ENCODE measurements at places on chromosomes 6 and 20.

GRCh38 chr6:47788498-47788884 is 6.7 kb downstream of the OPN5 start:
- no peak for ATAC-seq

GRCh38 chr6:112044856-112045255 is 9.0 kb upstream of the CCN6 start:
- ATAC-seq: no peak

- ATAC-seq: no peak
Measured at GRCh38 chr20:15654208-15654649, 919.0 kb downstream of the KIF16B start.

DNA sequence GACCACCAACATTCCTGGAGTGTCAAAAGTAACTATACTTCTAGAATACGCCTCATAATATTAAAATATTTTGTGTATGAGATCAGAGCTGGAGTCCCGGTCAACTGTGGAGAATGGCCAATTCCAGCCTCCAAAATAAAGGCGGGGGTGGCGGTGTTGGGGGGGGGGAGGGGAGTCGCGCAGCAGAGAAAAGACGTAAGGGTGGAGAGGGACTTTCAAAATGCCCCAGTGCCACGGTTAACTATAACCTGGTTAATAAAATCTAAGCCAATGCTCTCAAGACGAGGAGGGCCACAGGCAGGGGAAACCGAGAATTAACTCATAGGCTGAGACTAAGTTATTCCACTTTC is 1.3 kb downstream of the NUP153 start:
- peak; percentile 27 for ATAC-seq

GRCh38 chr20:35243986-35244385 is 17.5 kb downstream of the MMP24 start:
- ATAC-seq: no peak

DNA sequence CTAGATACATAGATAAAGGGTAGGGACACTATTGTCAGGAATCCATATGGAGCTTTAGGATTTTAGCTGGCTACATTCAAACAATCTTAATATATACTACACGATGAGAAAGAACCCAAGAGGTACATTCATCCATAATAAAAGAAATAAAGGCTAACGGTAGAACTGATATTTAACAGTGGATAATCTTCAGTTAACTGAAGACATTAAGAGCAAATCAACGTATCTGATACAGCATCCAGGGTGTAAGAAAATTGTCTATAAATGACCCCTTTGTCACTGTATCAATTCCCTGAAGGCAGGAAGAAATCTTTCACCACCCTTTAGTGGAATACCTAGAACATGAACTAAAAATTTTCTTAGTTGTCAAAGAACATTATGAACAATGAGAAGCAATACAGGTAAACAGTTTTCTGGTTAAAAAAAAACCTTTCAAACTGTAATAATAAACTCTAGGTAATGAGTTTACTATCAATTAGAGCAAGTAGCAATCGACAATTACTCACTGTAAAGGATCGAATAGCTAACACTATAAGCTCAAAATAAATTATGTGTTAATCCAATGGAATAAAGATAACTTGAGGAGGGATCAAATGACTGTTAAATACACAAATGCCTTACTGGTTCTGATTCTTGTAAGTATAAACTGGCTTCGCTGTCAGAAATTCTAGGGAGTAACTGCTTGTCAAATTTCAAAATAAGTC is 11.8 kb downstream of the ROMO1 start:
- ATAC-seq: no peak

DNA sequence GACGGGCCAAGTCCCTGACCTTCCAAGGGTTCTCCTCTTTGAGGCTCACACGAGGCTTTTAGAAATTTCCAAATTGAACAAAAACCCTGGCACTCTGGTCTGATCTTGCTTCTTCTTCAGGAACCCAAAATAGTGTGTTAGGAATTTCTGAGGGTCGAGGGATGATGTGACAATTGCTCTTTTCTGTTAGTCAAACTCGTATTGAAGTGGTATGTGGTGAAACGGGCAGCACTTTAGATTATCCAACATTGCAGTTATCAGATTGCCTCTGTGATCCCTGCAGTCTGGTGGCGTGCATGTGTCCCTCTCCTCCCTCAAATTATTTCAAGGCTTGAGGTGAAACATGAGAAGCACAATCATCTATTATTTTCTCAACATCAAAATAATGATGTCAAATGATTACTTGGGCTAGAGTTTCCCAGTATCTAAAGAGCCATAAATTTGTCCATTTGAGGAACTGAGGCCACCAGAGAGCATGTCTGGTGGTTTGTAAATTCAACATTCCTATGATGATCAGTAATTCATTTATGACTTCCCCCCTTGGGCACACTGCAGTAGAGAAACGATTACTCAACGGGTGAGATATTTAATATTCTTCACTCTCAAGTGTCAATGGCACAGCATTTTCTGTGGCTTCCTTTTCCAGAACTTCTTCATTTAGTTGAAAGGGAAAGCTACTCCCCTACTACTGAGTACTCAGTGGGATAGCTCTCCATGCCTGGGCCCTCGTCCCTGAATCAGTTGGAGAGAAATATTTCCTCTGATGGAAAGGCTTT is 308.6 kb upstream of the MAP3K7 start:
- no peak for ATAC-seq

GRCh38 chr20:10856237-10857015 is 182.6 kb upstream of the JAG1 start:
- ATAC-seq: no peak

GRCh38 chr20:17179840-17180239 is 47.0 kb upstream of the PCSK2 start:
- ATAC-seq: no peak

DNA sequence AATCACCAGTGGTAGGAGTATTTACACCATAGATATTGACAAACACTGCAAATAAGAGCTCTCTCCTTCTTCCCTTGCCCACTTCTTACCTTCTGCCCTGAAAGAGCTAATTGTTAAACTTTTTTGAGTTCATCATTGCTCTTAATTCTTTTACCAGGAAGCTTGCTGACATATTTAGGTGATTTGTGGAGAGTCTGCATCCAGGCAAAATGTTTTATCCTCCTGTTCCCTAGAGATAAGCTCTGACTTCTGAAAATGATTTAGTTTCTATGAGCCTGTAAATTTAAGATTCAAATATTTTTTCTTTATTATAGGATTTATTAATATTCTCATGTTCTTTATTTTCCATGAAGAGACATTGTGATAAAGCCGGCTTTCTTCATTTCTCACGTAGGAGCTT is 81.5 kb downstream of the ADGRB3 start:
- no peak for ATAC-seq

GRCh38 chr6:152723398-152723797 is 25.7 kb downstream of the MYCT1 start:
- no peak for ATAC-seq

GRCh38 chr6:90298459-90299053 is 1.9 kb upstream of the BACH2 start:
- ATAC-seq: no peak

DNA sequence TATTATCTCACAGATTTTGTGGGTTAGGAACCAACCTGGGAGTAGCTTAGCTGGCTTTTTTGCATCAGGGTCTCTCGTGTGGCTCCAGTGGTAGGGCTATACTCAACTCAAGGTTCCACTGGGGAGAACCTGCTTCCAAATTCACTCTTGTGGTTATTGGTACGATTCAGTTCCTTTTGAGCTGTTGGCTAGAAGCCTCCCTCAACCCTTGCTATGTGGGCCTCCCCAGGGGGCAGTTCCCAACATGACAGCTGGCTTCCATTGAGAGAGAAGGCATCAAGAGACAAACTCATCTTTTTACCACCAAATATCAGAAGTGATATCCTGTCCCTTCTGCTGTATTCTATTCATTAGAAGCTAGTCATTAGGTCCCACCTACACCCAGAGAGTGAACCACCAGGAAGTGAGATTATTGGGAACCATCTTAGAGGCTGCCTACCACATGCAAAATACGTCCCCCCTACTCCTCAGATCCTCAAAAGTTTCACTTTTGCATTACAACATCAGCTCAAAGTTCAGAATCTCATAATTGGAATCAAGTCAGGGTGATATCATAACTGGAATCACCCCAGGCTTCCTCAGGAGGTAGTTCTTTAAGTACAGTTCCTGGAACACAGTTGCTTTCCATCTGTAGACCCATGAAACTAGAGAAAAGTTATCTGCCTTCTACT is 30.9 kb downstream of the MKKS start:
- no peak for ATAC-seq

DNA sequence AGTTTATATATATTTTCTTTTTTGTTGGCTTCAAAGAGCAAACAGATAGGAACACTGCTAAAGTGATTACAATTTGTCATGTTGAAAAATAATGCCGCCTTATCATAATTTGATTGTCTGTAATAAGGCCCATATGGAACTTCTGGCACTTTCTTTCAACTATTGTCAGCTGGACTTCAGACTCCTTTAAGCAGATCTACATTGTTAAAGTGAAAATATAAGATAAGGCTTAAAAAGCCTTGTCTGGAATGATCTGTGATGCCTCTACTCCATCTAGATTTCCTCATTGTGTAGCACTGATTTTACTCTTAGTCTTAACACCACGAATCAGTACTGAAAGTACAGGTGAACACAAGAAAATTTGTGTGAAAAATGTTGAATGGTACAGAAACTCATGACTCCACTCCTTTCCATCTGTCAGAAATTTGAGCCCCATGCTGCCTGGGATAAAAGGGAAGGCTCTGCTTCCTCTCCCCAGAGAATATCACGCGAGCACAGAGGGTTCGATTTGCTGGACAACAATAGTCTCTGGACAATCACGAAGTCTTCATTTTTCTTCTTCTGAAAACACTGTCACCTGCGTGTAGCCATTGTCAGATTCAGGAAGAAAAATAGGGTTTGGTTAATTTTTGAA is 56.0 kb downstream of the BCAS1 start:
- no peak for ATAC-seq

GRCh38 chr6:15937602-15938001 is 191.3 kb upstream of the MYLIP start:
- no peak for ATAC-seq

DNA sequence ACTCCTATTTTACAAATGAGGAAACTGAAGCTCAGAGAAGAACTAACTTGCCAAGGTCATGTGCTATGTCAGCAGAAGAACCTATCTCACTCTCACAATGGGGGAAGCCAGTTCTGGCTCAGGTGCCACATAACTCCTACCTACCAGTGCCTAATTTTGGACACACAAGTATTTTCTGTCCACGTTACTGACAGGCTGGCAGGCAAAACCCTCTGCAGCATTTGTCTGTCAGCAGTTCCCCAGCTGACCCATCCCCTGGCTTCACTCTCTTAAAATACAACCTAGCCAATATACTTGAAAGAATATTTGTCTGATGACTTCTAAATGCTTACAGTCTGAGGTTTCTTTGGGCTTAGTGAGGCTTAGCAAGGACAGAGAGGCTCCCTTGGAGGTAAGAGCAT is 15.5 kb downstream of the GSS start:
- ATAC-seq: no peak

DNA sequence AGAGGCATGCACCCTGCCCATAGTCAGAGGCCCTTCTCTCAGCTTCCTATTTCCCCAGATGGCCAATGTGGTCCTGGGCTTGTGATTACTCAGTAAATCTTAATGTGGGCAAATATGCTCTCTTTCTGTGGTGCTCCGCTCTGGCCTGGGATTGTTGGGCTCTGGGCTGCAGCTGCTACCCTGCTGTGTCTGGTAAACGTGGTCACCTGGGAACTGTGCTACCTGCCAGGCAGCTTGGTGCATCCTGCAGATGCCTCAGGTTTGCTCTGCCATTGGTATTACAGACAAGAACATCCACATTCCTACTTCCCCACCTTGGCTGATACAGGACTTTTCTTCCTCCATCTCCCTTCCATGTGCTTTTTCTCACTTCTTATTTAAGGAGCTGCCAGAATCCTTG is 611.5 kb upstream of the IMPG1 start:
- no peak for ATAC-seq

- no peak for ATAC-seq
Measured at GRCh38 chr20:36542516-36543183, 1.3 kb downstream of the MYL9 start.

DNA sequence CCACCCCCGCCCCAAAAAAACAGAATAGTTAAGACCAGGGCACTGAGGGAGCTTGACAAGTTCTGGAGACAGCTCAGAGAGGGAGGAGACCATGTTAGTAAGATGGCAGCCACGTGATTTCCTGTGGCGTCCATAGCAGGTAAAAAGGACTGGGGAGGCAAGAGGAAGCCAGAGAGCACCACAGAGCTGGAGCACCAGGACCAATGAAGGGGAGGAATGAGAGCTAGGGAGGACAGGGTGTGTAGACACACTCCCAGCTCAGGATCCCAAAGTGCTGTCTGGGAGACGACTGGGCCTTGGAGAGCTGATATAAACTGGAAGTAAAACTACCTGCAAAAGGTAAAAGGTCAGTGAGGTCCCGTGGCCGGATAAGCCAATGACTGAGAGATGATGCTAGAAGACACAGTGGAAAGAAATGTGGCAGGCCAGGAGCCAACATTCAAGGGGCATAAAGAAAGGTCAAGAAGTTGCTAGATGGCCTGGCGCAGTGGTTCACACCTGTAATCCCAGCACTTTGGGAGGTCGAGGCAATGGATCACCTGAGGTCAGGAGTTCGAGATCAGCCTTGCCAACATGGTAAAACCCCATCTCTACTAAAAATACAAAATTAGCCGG is 39.0 kb downstream of the SLC23A2 start:
- ATAC-seq: peak; percentile 83

DNA sequence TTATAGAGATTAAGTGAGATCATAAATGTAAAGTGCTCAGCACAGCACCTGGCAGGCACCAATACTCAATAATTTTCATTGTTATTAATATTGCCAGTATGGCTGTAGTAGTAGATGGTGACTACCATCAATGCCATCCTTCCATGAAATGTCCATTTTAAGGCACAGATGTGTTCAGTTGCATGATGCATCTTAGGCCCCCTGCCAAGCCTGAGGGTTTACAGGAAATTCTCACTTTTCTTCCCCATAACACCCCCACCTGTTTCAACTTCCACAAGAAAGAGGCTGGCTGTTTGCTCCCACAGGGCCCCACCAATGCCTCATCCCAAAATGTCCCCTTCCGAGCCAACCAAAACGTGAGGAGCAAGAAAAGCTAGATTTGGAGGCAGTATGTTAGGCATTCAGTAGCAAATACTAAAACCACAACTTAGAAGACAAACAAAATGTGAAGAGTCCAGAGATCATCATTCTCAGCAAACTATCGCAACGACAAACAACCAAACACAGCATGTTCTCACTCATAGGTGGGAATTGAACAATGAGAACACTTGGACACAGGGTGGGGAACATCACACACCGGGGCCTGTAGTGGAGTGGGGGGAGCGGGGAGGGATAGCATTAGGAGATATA is 110.6 kb upstream of the NHSL1 start:
- no peak for ATAC-seq

GRCh38 chr6:78308025-78308424 is 559.3 kb upstream of the IRAK1BP1 start:
- ATAC-seq: no peak

- ATAC-seq: peak; percentile 73
Measured at GRCh38 chr6:150016324-150017185, 8.8 kb downstream of the RAET1L start.

DNA sequence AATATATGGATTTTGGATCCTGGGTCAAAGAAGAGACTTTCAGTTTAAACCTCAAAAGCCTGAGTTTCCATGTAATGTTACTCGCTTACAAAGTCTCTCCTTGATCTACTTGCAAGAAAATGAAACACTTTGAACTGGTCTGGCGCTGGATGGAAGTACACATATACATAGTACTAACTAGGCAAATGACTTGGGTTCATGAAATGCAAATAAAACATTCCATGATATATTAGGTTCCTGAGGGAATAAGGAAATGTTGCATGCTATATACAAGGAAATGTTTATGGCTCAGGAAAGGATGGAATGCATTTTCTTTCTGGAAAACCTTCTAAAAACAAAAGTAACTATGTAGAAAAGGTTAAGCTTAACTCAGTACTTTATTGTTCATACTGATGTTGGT is 11.4 kb upstream of the TXLNB start:
- ATAC-seq: no peak

All from activated CD4-positive, CD25-positive, alpha-beta regulatory T cell treated with anti-CD3 and anti-CD28 coated beads, Interleukin-2, amount 50 U/mL, for 24 hours (primary cell).